ENCODE measurements at places on chromosomes 7 and 10.
A peak's percentile ranks its signal among the peaks of the same experiment; 100 is the strongest.

- DNase-seq: peak; percentile 2
Measured at GRCh38 chr7:87628780-87629569, 777 bp downstream of the RUNDC3B start.

GRCh38 chr7:22635349-22635748 is 91.7 kb upstream of the IL6 start:
- DNase-seq: no peak

- DNase-seq: no peak
Measured at GRCh38 chr10:36452851-36453250, 672.5 kb upstream of the ANKRD30A start.

GRCh38 chr7:156956727-156957126 is 7.2 kb downstream of the NOM1 start:
- DNase-seq: no peak

DNA sequence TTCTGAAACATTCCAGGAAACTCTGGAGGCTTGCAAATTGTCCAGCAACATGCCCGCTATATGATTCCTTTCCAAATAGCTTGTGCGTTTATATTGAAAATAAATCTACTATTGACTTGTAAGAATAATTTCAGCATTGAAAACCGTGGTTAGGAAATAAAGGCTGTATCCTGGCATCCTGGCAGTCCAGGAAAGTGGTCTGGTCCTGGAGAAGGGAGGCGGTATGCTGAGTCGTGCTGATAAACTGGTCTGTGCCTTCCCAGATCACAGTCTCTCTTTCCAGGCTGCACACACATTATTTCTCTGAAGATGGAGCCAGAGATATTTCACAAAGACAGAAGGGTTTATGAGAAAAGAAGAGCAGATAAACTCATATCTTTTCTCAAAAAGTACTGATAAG is 350.1 kb upstream of the COBL start:
- no peak for DNase-seq

- DNase-seq: no peak
Measured at GRCh38 chr10:98186681-98187080, 52.2 kb downstream of the R3HCC1L start.

DNA sequence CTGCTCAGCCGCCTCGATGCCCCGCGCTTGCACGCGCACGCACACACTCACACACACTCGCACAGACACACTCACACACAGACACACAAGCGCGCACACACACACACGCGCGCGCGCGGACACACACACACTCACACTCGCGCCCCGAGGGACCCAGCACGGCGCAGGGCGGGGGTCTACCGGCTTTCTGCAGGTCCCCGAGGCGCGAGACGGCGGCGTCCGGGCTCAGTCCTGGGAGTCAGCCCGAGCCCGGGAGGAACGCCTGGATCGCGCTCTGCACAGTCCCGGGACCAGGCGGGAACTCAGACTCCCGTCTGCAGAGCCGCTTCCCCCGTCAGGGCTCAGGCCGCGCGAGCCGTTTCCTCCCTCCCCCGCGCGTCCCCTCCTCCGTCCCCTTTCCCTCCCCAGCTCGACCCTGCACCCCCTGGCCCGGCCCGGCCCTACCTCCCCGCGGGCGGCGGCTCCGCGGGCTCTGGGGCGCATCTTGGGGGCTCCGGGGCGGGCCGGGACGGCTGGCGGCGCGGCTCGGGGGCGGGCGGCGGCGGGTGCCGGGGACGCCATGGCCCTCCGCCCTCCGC is 464 bp downstream of the DENND2A start:
- DNase-seq: peak; percentile 40

GRCh38 chr10:50851884-50852671 is 33.3 kb downstream of the A1CF start:
- no peak for DNase-seq

DNA sequence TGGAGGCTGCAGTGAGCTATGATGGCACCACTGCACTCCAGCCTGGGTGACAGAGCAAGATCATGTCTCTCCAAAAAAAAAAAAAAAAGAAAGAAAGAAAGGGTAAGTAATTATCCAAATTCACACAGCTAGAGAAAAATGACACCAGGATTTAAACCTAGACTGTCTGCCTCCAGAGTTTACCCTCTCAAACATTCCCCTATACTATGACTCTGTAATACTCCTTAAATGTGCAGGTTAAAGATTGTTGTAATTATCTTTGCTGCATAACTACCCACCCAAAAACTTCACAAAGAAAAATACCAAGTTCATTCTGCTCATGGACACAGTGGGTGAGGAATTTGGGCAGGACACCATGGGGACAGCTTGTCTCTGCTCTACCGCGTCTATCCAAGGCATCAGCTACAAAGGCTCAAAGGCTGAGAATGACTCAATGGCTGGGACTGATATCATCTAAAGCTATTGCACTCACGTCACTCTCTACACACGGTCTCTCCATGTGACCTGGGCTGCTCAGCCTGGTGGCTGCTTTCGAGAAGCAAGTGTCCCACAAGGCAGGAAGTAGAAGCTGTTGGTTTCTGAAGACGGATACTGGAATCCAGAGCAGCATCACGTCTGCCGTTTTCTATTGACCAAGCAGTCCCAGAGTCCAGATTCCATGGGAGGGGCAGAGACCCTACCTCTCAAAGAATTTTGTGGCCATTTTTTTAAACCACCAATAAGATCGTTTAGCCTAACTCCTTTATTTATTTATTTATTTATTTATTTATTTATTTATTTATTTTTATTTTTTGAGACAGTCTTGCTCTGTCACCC is 185.7 kb upstream of the AUTS2 start:
- DNase-seq: peak; percentile 1

GRCh38 chr7:151246102-151246850 is 2.2 kb downstream of the SMARCD3 start:
- no peak for DNase-seq

DNA sequence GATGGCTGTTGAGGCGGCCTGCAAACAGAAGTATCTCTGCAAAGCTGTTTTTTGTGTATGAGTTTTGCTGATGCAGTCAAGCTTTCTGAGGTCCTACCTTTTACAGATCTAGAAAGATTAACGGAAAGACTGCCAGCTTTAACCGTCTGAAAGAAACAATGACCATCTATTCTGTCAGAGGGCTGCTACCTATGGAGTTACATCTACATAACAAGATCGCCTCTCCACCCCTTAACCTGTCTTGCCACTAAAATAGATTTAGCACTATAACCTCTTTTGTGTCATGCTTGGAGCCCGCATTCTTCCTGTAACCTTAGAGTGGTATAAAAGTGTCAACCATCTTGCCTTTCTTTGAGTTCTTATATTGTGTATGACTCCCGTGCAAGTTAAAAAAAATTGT is 291.2 kb downstream of the POM121L12 start:
- no peak for DNase-seq

GRCh38 chr7:116953906-116954838 is 871 bp downstream of the ST7 start:
- peak; percentile 88 for DNase-seq

- no peak for DNase-seq
Measured at GRCh38 chr7:112149734-112150133, 56.5 kb downstream of the DOCK4 start.

DNA sequence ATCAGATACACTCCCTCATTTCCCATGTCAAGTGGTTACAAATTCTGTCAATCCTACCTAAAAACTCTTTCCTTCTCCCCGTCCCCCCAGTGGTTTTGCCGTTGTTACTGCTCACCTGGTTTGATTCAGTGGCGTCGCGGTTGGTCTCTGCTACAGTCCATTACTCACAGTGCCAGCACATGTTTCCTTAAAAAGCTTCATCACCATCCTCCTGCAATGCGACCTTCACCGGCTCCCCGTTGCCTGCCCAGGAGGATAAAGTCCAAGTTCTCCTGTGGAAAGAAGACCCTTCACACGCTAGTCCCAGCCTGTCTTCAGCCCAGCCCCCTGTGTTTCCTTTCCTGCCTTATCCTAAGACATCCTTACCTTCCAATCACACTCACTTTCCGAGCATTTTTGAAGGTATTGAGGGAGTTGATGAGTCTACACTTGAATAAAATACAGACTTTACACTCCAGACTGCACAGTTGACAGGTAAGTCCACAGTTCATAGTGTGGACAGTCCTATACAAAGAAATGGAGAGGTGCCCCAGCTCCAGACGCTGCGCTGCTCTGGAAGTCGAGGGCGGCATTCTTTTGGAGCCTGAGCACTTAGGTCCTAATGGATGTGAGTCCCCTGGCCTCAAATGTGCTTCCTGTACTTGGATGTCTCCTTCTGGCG is 3.4 kb upstream of the LARP4B start:
- DNase-seq: no peak

DNA sequence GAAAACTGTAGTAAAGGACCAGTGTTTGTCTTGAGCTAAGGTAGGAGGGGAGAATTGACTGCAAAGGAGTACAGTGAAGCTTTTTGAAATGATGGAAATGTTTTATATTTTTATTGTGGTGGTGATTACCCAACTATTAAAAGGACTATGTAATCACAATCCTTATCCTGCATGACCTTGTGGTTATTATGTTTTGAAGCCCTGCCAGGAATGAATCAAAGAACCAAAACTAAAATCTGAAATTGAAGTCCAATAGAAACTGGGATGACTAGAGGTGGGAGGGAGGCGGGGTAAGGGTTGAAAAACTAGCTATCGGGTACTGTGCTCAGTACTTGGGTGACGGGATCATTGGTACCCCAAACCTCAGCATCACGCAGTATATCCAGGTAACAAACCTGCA is 8.2 kb downstream of the CCDC7 start:
- DNase-seq: no peak
